ENCODE measurements at places on chromosomes 11 and 22. TPM values are rescaled to one million over a fixed set of nuclear protein-coding genes. Genes with fewer than 3 reads are reported as not detected.

TNNI2 gene
- total RNA-seq = 1.3 TPM

SPON1 gene
- not detected for total RNA-seq

KREMEN1 gene
- 2.1 TPM for total RNA-seq

MOGAT2 gene
- total RNA-seq = not detected

MSANTD4 gene
- 15.5 TPM for total RNA-seq

STK33 gene
- 1.7 TPM for total RNA-seq

MUC2 gene
- total RNA-seq = not detected
